ENCODE measurements at places on chromosomes 11 and 22. TPM values are rescaled to one million over a fixed set of nuclear protein-coding genes. Genes with fewer than 3 reads are reported as not detected.

Gene TENM4
- 28.1 TPM for total RNA-seq

Gene DNHD1
- total RNA-seq, result 2.3 TPM

Gene ACCS
- 4.9 TPM for total RNA-seq

Gene BTBD18
- total RNA-seq, result not detected

Gene MDK
- 17.6 TPM for total RNA-seq

Gene MEI1
- not detected for total RNA-seq

Gene MRGPRE
- not detected for total RNA-seq

Gene DBX1
- total RNA-seq, result not detected

Gene APOBEC3B
- 38.0 TPM for total RNA-seq

Gene NXPE2
- not detected for total RNA-seq

- DNase-seq, result no peak
Measured at GRCh38 chr22:38311323-38311620, 6.0 kb downstream of the CSNK1E start.

DNA sequence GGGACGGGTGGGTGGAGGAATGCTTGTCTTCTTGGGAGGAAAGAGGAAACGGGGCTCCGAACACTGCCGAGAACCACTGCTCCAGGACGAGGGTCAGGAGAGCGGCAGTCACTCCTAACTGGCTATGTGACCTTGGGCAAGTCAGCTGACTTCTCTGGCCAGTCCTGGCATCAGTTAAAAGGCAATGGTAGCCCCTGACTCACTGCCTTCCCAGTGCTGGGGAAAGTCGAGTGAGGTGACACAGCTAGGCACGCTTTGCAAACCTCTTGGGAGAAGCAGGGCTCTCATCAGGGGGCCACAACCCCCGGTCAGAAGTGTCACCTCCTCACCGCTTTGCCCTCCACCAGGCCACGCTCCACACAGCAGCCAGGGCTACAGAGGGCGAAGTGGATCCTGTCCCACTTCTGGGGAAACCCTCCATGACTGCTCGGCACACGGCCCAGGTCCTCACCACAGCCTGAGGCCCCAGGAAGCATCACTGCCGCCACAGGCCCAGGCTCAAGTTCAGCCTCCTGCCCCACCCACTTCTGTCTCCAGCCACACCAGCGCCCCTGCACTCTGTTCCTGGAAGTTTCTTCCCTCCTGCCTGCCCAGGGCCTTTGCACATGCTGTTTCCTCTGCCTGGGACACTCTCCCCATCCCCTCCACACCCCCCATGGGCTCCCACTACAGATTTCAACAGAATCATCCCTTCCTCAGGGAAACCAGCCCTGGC lies 16.3 kb downstream of the IL2RB start:
- DNase-seq, result no peak

GRCh38 chr22:26182723-26183122 lies 13.5 kb downstream of the SEZ6L start:
- no peak for DNase-seq

DNA sequence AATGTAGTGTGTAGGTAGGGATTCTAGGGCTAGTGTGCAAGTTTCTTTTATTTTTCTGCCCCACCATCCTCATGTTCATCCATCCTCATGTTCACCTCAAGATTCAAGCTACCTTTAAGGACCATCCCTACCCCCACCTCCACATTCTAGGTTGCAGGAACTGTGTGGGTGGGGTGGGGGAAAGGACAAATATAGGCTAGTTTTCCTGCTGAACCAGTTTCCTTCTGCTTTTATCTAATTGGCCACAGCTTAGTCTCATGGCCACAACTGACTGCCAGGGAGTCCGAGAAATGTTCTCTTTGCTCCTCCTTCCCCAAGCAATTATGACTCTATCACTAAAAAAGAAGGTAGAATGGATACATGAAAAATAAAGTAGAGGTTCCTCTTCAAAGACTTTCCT lies 179.0 kb upstream of the LARGE1 start:
- no peak for DNase-seq

DNA sequence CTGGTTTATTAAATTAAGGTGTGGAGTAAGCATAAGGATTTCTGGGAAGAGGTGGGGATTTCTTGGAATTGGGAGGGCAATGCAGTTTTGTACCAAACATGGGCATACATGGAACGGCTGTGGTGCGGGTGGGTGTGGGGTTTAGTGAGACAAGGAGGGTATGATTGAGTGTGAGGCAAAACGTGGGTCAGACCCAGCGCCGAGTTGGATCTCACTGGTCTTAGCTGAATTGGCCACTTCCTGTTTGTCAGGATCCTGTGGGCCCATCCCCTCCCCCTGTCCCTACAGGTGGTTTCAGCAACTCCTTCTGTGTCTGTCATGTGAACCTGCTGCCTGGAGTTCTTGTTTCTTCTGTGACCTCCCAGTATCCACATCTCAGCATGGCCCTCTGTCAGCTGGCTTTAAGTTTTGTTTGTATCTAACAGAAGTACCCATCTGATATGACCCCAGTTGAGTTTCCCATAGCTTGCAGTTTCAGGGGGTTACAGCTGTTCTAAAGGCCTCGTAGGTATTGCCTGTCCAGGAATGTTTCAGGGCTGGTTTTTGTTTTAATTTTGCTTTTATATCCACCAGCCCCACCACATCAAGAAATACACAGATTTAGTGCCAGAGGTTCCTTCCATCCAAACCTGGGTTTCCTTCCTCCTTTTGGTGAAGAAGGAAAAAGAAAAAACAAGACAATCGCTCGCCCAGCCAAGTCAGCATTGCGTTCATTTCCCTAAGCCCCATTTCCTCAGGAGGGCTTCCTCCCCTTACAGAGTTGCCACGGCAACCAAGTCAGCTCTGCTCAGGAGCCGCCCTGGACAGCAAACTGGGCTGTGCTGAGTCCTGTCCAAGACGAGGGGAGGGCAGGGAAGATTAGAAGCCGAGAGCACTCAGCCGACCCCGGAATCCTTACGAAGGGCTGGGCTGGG lies 6.0 kb downstream of the APOL1 start:
- no peak for DNase-seq

DNA sequence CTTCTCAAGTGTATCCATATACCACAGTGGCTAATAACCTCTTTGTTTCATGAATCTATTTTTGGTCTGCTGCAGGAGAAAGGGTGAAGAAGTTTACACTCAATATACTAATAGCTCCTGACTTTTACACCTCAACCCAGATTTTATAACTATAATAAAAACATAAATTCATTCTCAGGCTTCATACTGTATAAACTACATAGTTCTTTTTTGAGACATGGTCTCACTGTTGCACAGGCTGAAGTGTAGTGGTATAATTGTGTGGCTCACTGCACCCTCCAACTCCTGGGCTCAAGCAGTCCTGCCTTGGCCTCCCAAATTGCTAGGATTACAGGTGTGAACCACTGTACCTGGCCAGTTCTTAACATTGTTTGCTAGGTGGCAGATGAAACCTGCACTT lies 17.8 kb upstream of the CCDC179 start:
- no peak for DNase-seq

- DNase-seq, result no peak
Measured at GRCh38 chr11:114215871-114216795, 80.1 kb upstream of the NNMT start.

- DNase-seq, result no peak
Measured at GRCh38 chr11:120577041-120577440, 65.5 kb downstream of the GRIK4 start.

DNA sequence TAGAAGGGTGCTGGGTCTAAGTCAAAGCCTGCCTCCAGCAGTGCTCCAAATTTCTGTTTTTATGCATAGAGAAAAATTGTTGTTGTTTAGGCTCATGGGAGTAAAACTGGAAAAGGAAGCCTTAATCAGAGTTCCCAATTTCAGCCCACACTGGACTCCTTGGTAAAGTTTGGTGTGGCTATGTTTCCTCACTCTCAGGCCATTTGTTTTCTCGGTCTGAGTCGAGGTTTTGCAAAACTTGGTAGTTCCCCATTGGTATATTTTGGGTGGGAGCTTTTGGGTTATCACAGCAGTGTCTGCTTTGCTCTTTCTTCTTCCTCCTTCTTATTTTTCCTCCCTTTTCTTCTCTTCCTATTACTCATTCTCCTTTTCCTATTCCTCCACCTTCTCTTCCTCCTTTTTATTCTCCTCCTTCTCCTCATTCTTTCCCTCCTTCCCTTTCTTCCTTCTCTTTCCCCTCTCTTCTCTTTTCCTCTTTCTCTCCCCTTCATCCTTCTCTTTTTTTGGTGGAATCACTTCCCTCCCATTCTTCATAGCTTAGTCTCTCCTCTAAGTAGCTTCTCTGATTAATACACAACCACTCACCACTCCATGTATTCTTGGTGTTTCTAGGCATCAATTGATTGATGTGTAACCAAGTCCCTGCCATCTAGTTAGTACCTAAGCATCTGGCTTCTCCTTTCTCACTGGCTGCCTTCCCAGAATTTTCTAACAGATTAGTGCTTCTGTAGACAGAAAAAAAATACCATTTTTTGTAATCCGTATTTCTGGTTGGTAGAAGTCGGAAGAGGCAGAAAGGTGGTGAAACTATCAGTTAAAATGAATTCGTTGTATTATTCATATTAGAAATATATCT lies 10.1 kb downstream of the SLC5A1 start:
- no peak for DNase-seq

DNA sequence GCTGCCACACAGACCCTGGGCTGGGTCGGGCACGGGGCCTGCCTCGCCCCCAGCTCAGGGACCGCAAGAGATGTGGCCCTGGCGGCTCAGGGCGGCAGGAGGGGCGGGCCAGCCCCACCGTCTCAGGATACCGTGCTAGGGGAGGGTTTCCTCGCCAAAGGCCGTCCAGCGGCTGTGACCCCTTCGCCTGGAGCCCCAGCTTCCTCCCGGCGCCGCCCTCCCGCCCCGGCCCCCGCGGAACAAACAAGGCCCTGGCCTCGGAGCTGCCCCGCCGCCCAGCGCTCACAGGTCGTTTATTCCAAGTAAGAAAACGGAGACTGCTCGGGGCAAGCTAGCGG lies 543 bp upstream of the AP2A2 start:
- DNase-seq, result no peak

- DNase-seq, result peak; percentile 63
Measured at GRCh38 chr11:63841554-63841953, 2.6 kb downstream of the MARK2 start.

- DNase-seq, result peak; percentile 82
Measured at GRCh38 chr22:41367039-41367679, 14.6 kb upstream of the TEF start.

DNA sequence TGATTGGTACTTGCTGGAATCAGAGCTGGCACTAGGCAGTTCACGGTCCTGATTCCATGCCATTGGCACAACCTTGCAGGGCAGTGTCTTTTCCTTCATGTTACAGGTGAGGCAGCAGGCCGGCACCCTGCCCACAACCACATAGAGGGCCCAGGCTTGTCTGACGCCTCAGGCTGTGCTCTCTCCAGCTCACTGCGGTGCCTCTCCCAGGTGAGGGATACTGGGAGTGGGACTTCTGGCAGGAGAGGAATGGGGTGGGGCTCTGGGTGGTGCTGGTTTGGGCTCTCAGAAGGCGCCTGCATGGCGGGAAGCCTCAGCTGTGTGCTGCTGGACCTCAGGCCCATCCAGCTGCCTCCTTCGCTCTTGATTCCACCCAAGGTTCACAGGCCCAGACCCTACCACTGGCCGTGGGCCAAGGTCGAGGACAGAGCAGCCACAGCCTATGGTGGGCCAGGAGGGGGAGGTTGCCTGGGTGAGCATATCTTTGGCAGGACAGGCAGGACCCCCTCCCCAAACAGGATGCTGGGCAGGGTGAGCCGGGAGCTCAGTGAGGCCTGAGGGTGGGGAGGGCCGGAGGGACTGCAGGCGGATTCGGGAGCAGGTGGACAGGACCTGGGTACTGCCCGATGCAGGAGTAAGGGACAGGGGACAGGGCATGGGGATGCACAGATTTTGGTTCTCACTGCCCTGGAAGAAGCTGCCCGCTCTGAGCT lies 7.0 kb upstream of the MPPED1 start:
- no peak for DNase-seq

GRCh38 chr11:98561877-98562395 lies 458.8 kb upstream of the CNTN5 start:
- DNase-seq, result no peak

- DNase-seq, result no peak
Measured at GRCh38 chr11:47256374-47256773, 1.4 kb upstream of the NR1H3 start.

DNA sequence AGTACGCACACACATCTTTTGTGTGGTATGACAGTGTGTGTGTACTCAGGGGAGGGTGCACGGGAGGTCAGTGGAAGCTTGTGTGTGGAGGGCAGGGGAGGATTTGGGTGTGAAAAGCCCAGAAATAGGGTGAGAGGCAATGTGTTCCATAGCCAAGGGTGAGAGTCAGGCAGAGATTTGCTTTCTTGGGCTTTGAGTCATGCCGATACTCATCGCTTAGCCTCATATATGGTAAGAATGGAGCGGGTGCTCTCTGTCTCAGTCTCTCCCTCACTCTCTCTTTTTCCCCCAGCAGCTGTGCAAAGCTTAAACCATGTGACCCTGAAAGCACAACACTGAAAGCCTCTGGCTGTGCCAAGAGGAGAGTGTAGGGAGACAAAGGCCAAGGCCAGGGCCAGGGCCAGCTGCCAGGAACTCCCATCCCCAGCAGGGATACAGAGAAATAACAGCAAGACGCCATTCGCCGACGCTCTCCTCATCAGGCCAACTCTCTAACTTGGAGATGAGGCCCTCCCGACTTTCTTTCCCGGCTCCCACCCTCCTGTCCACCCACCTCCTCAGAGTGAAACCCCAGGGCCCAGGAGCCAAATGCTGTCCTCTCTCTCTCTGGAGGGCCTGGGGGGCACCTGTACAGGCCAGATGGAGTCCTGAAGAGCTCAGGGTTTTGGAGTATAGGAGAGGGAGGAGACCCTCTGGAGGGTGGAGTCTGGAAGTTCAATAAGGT lies 20.3 kb upstream of the MICAL3 start:
- no peak for DNase-seq

All from HFFc6 (cell line).